ENCODE measurements at places on chromosomes 7 and 10. TPM values are rescaled to one million over a fixed set of nuclear protein-coding genes. Genes with fewer than 3 reads are reported as not detected.

DNA sequence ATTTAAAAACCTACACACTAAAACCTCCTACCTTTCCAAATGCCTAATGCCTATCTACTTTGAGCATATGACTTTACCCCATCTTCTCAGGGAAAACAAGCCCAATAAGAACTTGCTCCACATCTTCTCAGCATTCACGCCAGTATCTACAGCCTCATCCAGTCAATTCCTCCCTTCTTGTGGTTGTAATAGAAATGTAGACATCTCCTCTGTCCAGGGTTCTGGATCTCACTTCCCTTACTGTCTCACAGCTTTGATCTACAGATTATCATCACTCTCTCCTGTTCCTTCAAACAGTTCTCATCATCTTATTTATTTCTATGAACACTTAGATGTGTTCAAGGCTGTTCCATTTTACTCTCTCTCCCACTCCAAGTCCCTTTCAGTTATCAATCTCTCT, 70.4 kb upstream of the NOBOX start:
- H3K4me1 ChIP-seq = peaks cover 14% of the 10 kb centered on the region
- DNase-seq = no peak
- H3K36me3 ChIP-seq = no peaks in the 10 kb centered on the region
- H3K27ac ChIP-seq = no peak overlapping the region
- no peaks in the 10 kb centered on the region for H3K27me3 ChIP-seq
- H3K4me3 ChIP-seq = no peak overlapping the region

Gene LAMB4
- total RNA-seq = 0.18 TPM

Gene MRLN
- not detected for total RNA-seq

DNA sequence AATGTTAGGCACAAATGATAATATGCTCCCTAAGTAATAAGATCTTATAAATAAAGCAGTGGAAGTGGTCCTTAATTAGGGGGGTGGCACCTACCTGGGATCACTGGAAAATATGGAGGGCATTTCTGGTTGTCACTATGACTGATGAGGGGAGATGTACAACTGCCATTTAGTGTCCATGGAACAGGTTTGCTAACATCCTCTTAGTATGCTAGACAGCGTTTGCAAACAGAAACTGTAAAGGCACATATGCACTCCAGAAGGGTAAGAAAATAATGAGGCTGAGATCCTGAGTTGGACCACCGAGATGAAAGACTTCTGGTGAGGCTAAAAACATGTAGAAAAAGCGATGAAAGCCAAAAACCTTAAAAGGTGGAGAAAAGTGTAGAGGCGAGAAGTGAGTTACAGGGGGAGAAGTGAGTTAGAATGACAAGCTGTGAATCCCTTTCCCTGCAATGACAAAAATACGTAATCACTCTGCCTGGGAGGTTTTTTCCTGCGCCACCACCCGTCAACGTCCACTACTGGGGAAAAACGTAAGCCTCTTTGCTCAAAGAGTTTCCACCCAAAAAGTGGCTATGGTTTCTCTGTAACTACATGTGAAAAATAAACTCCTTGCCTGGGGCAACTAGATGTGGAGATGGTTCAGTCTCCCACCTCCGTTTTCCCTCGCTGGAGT, 767 bp downstream of the KRIT1 start:
- no peak for DNase-seq
- no peaks in the 10 kb centered on the region for H3K27me3 ChIP-seq
- H3K4me1 ChIP-seq = peaks cover 48% of the 10 kb centered on the region

DNA sequence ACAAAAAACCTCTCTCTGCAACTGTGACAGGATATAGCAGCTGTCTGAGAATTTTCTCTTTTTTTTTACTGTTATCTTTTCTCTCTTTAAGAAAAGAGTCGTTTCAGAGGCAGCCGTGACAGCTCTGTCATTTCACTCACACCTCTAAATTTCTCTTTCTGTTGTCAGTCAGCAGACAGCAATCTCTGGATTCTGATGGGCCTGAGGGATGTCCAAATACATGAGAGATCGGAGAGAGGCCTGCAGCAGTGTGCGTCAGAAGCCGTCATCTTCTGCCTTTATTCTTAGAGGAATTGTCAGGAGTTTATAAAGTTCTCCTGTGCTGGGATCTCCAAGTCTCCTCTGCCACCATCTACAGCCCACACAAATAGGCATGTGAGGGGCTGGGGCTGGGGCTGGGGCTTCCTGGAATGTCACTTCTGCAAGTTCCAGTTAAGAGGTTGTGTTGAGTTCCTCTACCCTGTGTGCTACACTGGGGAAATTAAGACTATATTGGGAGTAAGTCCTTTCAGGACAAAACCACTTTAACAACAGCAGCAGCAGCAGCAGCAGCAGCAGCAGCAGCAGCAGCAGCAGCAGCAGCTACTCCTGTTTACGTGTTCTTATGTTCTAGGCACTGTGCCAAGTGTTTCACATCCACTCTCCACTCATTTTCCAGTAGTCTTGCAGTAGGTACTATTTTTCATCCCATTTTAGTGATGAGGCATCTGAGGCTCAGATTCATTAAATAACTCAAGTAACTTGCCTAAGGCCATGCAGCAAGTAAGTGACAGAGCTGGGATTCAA, 541.3 kb downstream of the LRMDA start:
- no peaks in the 10 kb centered on the region for H3K27me3 ChIP-seq
- H3K4me3 ChIP-seq = no peak overlapping the region
- H3K4me1 ChIP-seq = no peaks in the 10 kb centered on the region
- no peaks in the 10 kb centered on the region for H3K36me3 ChIP-seq
- peak overlapping the region; percentile 56 for H3K27ac ChIP-seq

GRCh38 chr7:28473571-28474281, 61.4 kb downstream of the CREB5 start:
- no peaks in the 10 kb centered on the region for H3K4me1 ChIP-seq
- no peaks in the 10 kb centered on the region for H3K36me3 ChIP-seq
- DNase-seq = no peak

- H3K27me3 ChIP-seq = no peaks in the 10 kb centered on the region
- no peak overlapping the region for H3K27ac ChIP-seq
- H3K36me3 ChIP-seq = no peaks in the 10 kb centered on the region
- no peak overlapping the region for H3K4me3 ChIP-seq
These were observed 19.8 kb downstream of the HACD1 start for GRCh38 chr10:17597386-17597785.

DNA sequence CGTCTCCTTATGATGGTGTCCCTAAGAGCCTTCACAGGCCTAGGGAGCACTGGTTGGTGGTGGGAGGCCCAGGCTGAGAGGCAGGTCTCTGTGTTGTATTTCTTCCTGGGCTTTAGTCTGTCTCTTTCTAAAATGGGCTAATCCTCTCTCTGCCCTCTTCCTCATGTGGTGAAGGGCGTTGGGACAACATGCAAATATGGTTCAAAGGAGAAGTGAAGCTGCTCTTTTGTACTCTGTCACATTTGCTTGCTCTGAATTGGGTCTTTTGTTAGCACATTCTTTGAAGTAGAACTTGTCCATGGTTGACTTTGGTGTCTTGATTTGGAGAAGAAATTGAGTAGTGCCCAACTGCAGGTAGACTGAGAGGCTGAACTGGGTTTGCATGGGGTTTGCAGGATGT, 814 bp downstream of the HK1 start:
- no peak for DNase-seq
- no peak overlapping the region for H3K4me3 ChIP-seq
- peaks cover 21% of the 10 kb centered on the region for H3K4me1 ChIP-seq
- H3K27ac ChIP-seq = peak overlapping the region; percentile 27

Gene TMEM273
- 30.2 TPM for total RNA-seq

DNA sequence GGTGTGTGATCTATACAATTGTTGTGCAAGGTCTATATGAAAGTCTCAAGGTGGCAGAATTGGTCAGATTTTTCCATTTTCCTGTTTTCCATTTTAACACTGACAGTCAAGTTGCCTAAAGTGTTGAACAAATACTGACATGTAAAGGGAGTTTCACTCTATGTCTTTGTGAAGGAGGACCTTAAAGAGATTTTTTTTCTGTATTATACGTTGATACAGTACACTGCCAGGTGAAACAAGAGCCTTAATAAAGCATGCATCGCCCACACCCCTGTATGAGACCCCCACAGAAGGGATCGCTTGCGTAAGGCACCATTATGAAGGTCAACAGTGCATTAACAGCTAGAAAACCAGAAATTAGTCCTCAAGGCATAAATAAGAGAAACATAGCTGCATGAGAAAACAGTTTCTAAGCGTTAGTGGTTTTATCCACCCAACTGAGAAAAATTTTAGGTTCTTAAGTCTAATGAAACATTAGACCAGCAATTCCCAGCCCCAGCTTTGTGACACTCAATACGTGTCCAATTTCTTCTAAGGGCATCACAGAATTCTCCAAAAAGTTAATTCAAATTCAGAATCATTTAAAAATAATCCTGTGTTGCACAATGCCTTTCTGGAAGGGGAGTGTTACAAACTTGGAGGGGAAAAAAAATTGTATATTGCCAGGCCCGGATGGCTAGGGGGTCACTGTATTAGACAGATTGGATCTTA, 6.9 kb downstream of the KLF6 start:
- peaks cover 70% of the 10 kb centered on the region for H3K4me1 ChIP-seq
- peak overlapping the region; percentile 100 for H3K27ac ChIP-seq
- H3K36me3 ChIP-seq = peaks cover 56% of the 10 kb centered on the region
- H3K4me3 ChIP-seq = no peak overlapping the region

Gene COL26A1
- total RNA-seq = not detected

Gene CCDC3
- 29.4 TPM for total RNA-seq

DNA sequence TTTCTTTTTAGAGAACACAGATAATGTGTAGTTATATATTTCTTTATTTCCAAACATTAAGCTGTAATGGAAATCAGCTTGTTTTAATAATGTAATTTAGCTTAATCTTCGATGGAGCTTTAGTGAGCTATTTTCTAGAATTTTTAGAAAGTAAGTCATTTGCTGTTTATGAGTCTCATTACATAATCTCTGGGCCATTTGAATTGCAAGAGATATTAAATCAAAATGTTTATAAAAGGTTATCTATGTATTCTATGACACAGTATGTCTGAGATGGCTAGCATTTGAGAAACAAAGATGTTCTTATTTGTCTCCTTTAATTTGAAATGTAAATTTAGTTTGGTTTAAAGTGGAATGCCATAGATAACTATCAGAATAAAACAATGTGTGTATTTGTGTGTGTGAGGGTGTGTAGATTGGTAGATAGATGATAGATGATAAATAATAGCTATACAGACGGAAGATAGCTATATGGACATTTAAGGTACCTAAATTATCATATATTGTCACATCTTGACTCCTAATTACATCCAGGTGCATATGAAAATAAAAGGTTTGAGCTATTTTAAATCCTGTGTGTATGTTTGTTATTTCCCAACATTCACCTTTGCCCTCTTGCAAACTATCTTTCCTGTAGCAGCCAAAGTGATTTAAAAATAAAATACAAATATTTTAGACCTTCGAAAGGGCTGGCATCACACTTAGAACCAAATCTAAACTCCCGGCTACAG, 478.0 kb upstream of the KLF6 start:
- H3K4me1 ChIP-seq = peaks cover 8% of the 10 kb centered on the region
- no peaks in the 10 kb centered on the region for H3K36me3 ChIP-seq
- DNase-seq = no peak
- no peak overlapping the region for H3K4me3 ChIP-seq
- peak overlapping the region; percentile 47 for H3K27ac ChIP-seq
- H3K27me3 ChIP-seq = no peaks in the 10 kb centered on the region

- no peak overlapping the region for H3K4me3 ChIP-seq
- H3K27ac ChIP-seq = peak overlapping the region; percentile 77
- H3K4me1 ChIP-seq = peaks cover 40% of the 10 kb centered on the region
- no peak for DNase-seq
- no peaks in the 10 kb centered on the region for H3K27me3 ChIP-seq
These were observed 221.3 kb downstream of the ARHGAP12 start for GRCh38 chr10:31707093-31708039.

- no peaks in the 10 kb centered on the region for H3K27me3 ChIP-seq
- H3K36me3 ChIP-seq = peaks cover 23% of the 10 kb centered on the region
- no peak overlapping the region for H3K27ac ChIP-seq
- DNase-seq = no peak
These were observed 67.3 kb downstream of the CACUL1 start for GRCh38 chr10:118687472-118687871.

Gene LBX1
- not detected for total RNA-seq

- no peaks in the 10 kb centered on the region for H3K36me3 ChIP-seq
- no peak overlapping the region for H3K4me3 ChIP-seq
- no peak overlapping the region for H3K27ac ChIP-seq
- no peaks in the 10 kb centered on the region for H3K27me3 ChIP-seq
These were observed 193.0 kb upstream of the CELF2 start for GRCh38 chr10:10824591-10825148.

Gene CHRM2
- not detected for total RNA-seq

GRCh38 chr10:5448333-5449001, 36.1 kb downstream of the NET1 start:
- H3K4me3 ChIP-seq = peak overlapping the region; percentile 34
- H3K27me3 ChIP-seq = no peaks in the 10 kb centered on the region
- H3K36me3 ChIP-seq = no peaks in the 10 kb centered on the region
- H3K4me1 ChIP-seq = no peaks in the 10 kb centered on the region
- H3K27ac ChIP-seq = no peak overlapping the region

GRCh38 chr7:80847027-80847426, 71.8 kb downstream of the SEMA3C start:
- DNase-seq = no peak
- H3K4me3 ChIP-seq = no peak overlapping the region
- no peaks in the 10 kb centered on the region for H3K27me3 ChIP-seq
- no peak overlapping the region for H3K27ac ChIP-seq

GRCh38 chr10:5556576-5556975, 31.8 kb downstream of the CALML3 start:
- peak; percentile 45 for DNase-seq
- no peak overlapping the region for H3K27ac ChIP-seq
- H3K4me3 ChIP-seq = no peak overlapping the region
- H3K27me3 ChIP-seq = no peaks in the 10 kb centered on the region
- H3K36me3 ChIP-seq = no peaks in the 10 kb centered on the region
- no peaks in the 10 kb centered on the region for H3K4me1 ChIP-seq

DNA sequence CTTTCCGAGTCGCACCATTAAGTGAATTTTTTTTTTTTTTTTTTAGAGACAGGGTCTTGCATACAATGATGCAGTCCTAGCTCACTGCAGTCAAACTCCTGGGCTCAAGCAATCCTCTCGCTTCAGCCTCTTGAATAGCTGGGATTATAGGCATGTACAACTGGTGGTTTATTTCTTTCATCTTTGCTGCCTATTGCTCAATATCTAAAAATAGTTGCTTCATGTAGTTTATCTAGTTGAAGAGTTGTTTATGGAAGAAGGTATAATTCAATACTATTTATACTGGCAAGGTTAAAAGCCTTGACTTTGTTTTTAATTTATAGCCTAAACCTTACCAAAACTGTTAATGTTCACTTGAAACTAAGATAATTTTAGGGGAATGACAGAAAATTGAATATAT, 66.9 kb downstream of the SEMA3D start:
- no peaks in the 10 kb centered on the region for H3K27me3 ChIP-seq
- H3K36me3 ChIP-seq = no peaks in the 10 kb centered on the region
- no peak overlapping the region for H3K27ac ChIP-seq

- H3K27me3 ChIP-seq = no peaks in the 10 kb centered on the region
- DNase-seq = no peak
- H3K4me3 ChIP-seq = no peak overlapping the region
These were observed 19.7 kb downstream of the TRUB1 start for GRCh38 chr10:114957673-114958072.

- H3K36me3 ChIP-seq = no peaks in the 10 kb centered on the region
- H3K27ac ChIP-seq = no peak overlapping the region
These were observed 53.0 kb downstream of the WNT2 start for GRCh38 chr7:117269886-117270285.

GRCh38 chr7:102193806-102194205, 92.9 kb upstream of the SH2B2 start:
- no peak for DNase-seq
- H3K4me1 ChIP-seq = no peaks in the 10 kb centered on the region
- no peak overlapping the region for H3K4me3 ChIP-seq
- H3K27ac ChIP-seq = no peak overlapping the region

Measured in spleen (tissue), 13 donors.